ENCODE measurements at places on chromosomes 12 and 14.

DNA sequence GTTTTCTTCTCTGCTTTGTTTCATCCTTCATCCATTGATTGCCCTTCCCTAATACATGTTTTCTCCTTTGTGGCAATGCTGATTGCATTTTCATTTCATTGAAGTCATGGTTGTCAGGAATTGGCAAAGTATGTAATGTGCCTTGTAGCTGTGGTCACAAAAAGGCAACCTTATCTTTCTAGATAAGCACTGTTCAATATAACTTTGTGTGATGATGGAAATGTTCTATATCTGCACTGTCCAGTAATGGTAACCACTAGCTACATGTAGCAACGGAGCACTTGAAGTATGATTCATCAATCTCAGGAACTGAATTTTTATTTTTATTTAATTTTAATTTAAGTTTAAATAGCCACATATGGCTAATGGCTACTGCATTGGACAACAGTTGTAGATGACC is 79.8 kb downstream of the PCNX1 start:
- no peak for DNase-seq

- DNase-seq, result peak; percentile 8
Observed at GRCh38 chr14:22422238-22422637, 166.8 kb downstream of the DAD1 start.

DNA sequence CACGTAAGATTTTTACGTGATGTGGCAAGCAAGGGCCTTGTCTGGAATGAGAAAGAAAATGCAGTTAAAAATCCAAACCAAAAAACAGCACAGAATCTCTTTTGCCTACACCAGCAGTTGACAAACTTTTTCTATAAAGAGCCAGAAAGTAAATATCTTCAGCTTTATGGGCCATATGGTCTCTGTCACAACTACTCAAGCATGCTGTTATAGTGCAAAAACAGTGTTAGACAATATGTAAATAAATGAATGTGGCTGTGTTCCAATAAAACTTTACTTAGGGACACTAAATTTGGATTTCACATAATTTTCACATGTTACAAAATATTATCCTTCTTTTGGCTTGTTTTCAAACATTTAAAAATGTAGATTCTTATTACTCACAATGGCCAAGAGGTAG is 6.2 kb upstream of the ELK3 start:
- DNase-seq, result no peak

- DNase-seq, result no peak
Observed at GRCh38 chr12:58873496-58873895, 46.8 kb downstream of the LRIG3 start.

DNA sequence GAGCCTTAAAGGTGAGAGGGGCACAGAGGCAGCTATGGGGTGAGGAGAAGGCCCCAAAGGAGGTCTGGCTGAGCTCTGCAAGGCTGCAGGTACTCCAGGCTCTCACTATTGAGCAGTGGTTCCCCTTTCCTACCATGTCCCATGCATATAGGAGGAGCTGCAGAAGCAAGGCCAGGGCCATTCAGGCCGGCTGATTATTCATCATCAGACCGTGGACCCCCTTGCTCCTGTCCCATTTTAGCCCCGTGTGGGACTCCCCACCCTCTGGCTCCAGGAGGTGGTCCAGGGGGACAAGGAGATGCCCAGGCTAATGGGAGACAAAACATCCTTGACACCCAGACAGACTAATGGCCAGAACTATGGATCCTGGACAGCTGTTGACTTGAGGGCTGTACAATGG is 3.1 kb downstream of the GPD1 start:
- no peak for DNase-seq

DNA sequence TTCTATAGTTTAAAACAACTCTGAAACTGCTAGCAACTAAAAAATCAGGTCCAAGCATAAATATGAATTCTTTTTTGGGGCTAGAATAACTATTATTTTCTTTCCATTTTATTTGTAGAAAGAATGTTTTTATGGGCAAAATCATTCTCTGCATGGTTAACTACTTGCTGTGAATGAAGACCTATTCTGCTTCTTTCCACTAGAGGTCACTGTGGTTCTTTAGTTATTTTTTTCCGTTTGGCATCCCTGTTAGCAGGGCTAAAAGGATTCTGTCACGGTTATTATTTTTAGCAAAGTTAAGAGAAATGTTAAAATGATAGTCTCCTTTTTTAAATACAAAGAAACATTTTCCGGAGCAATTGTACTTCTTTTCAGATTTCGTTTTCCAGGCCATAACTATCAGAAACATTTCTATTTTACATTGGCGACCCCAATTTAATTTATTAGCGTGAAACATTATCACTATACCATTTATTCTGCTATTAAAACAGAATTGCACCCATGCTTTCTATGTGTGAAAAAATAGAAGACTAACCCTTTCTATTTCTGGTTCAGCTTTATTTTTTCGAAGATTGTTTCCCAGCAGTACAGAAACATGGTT is 404.8 kb downstream of the ATP23 start:
- peak; percentile 29 for DNase-seq

DNA sequence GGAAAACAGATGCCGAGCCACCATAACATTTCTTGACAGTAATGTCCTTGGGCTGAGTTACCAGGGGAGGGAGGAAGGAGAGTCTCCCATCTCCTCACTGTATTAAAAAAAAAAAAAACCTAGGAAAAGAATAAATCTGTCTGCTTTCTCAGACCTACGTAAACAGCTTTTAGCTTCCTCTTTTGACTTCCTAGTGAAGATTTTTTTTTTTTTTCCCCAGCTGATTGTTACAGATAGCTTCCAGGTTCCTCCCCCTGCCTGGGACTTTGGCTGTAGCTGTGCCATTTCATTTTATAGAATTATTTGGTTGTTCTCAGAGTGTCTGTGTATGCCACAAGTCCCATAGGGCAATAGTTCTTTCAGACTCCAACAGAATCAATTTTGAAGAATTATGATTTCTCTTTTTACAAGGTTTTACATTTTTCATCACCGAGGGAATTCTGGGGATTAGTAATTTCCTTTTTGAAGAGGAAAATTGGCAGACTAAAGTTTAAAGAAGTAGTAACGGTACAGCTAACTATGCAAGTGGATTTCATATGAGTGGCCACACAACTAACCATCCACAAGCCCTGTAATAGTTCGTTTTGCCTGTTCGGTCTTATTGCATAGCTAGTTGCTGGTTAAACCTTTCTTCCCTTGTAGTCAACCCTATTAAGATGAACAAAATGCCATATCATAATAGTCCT is 23.1 kb upstream of the GNS start:
- DNase-seq, result no peak

GRCh38 chr12:96882862-96883261 is 24.2 kb upstream of the NEDD1 start:
- DNase-seq, result no peak

DNA sequence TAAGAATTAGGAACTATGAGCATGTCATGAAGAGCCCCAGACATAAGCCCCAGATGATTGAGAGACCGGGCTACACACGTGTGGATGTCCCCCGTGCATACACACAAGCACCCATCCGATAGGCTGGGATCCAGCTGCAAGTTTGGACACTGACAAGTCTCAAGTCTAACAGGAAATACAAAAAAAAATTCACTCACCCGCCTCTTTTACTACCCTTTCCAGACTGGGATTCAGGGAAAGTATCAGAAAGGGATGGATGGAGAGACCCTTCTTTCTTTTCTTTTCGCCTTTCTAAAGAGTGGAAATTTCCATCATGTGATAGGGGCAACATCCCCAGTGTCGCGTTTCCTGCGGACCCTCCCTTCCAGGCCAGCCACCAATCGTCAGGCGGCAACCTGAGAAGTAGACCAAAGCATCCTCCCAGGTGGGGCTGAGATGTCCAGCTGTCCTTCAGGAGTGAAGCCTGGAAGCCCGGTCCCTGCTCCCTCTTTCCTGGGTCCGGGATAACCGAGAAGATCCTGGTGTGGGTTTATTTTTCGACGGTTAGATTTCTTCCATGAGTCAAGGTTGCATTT is 6.4 kb upstream of the SLC38A4 start:
- no peak for DNase-seq

DNA sequence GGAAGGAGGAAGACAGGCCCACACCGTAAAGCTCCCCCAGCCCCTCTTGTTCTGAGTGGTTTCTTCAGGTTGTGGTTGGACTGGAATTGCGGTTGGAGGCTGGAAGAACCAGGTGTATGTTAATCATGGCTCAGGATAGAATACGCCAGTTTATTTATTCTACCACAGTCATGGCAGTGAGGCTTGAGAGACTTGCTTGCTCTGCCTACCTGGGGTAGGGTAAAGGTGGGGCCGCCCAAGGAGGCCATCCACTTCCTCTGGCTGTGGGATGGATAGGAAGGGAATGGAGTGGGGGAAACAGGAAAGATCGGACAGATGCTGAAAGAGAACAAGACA is 8.1 kb downstream of the SHMT2 start:
- no peak for DNase-seq

DNA sequence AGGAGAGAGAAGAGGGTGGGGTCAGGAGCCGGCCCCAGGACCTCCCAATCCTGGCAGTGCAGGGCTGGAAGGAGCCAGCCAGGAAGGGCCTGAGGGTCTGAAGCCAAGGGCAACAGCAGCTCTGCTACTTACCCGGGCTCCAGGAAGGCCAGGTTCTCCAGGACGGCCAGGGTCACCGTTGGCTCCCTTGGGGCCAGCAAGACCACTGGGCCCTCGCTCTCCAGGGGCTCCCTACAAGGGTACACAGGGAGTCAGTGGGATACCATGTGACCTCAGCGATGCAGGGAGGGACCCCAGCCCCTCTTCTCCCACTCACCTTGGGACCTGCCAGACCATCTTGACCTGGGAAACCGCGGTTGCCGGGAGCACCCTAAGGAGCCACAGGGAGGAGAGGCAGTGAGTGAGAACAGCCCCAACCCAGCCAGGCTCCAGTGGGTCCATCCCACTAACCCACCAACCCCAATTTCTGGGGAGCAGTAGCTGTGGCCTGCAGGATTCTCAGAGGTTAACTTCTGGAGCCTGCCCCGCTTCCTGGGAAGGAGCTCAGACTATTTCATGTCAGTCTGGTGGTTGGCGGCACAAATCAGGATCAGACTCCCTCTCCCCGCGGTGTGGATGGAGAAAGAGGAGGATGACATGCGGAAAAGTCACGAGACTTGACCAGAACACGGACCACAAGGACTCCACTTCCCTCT is 18.5 kb downstream of the COL2A1 start:
- no peak for DNase-seq

- no peak for DNase-seq
Observed at GRCh38 chr12:91990525-91990924, 155.1 kb downstream of the BTG1 start.

DNA sequence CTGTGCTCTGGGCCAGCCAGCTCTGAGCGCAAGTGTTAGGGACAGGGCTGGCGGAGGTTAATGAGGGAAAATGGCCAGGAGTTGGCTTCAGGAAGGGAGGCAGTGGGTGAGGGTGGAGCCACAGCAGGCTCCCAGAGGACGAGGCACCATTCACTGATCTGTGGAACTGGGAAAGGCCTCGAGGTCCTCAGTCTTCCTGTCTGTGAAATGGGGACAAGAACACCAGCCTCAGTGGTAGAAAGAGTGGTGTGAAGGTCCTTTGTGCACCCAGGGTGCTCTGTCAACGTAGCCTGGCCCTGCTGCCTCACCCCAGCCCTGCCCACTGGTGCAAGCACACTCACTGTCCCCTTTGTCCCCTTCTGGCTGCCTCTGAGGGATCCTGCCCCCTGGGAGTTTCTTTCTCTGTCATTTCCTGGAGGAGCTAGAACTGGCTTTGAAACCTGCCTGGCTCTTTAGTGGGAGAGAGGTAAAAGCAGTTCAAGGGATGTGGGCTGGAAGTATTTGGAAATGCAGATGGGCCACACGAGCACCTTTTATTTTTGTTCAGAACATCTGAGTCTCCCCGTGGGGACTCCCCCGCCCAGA is 25.0 kb downstream of the SYNDIG1L start:
- no peak for DNase-seq

DNA sequence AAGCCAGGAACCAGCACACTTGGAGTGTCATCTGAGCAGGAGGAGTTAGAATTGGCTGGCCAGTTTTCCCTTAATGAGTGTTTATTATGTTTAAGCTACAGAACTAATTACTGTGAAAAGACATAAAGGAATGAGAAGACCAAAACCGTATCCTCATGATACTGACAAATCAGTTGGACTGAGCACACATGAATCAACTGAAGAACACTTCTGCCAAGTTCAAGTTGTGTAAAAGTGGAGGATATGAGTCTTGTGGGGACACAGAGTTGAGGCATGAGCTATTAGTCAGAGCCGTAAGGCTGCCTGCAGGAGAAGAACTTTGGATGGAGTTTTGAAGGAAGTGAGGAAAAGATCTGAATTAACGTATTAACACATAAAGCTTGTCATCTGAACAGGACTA is 43.1 kb downstream of the HMGA2 start:
- DNase-seq, result no peak

- DNase-seq, result no peak
Observed at GRCh38 chr12:11703378-11703777, 53.9 kb downstream of the ETV6 start.

GRCh38 chr14:68359022-68359836 is 433.6 kb downstream of the ZFP36L1 start:
- no peak for DNase-seq

GRCh38 chr12:77062846-77063461 is 2.4 kb downstream of the E2F7 start:
- no peak for DNase-seq

- no peak for DNase-seq
Observed at GRCh38 chr14:23443411-23443812, 8.0 kb upstream of the MYH7 start.

DNA sequence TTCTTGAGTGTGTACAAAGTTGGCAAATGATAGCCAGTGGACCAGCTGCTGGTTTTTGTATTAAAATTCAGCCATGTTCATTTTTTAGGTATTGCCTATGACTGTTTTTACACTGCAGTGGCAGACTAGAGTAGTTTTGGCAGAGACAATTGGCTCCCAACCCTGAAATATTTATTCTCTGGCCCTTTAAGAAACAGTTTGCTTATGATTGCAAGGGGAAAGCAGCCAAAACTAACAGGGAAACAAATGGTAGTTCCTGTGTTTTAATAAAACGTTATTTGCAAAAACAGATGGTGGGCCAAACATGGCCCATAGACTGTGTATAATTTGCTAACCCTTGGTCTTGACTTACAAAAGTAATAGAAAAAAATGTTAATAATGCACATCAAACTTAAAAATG is 110.2 kb downstream of the ALX1 start:
- DNase-seq, result no peak

Measured in CD4-positive, alpha-beta T cell treated with Interleukin-1 beta for 1 hour (primary cell).